Activated gamma-delta T cell treated with Interleukin-2 at 50 U/mL for 16 hours (primary cell): ENCODE measurements at places on chromosomes 12 and 14.
A peak's percentile ranks its signal among the peaks of the same experiment; 100 is the strongest.

DNA sequence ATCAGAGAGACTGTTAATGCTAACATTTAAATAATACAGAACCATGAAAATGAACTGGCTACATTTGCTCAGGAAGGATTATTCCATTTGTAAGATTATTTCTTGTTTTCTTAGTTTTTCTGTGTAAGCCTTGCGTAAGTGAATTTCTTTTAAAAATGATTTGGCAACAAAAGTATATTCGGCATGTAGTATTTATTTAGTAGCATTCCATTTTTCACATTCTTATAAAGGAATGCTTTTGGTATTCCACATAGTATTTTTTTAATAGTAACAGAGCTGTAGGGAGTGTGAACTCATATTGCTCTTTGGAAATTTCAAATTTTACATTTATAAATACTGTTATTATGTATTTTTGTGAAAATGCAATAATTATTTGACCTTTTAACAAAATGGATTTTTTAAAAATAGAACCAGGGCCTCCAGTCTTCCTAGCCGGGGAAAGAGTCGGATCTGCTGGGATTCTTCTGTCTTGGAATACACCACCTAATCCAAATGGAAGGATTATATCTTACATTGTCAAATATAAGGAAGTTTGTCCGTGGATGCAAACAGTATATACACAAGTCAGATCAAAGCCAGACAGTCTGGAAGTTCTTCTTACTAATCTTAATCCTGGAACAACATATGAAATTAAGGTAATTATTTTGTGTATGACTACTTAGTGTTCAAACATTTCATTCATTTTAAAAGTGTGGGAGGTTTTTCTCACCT lies 1.2 kb downstream of the PTPRQ start:
- DNase-seq, result no peak

DNA sequence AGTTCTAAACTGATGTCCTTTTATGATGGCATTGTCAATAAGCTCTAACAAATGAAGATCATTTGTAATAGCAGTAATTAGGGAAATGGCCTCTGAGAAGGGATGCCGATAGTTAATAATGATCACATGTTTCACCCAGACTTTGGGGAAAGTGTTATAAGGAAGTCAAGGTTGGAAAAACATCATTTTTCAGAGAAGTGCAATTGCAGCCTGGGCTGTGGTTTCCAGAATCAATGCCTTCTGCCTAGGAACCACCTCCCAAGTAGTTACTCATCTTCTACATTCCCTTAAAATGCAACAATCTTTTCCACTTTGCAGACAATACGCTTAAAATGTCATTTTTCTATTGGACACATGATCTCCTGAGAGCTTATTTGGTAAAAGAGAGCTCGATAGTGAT lies 879 bp downstream of the EDDM3A start:
- DNase-seq, result no peak

- DNase-seq, result no peak
These were observed 29.4 kb upstream of the PLD4 start for GRCh38 chr14:104895207-104895785.

GRCh38 chr12:95590775-95591174 lies 39.5 kb upstream of the USP44 start:
- DNase-seq, result no peak

GRCh38 chr14:97301931-97302559 lies 504.9 kb downstream of the VRK1 start:
- DNase-seq, result no peak

DNA sequence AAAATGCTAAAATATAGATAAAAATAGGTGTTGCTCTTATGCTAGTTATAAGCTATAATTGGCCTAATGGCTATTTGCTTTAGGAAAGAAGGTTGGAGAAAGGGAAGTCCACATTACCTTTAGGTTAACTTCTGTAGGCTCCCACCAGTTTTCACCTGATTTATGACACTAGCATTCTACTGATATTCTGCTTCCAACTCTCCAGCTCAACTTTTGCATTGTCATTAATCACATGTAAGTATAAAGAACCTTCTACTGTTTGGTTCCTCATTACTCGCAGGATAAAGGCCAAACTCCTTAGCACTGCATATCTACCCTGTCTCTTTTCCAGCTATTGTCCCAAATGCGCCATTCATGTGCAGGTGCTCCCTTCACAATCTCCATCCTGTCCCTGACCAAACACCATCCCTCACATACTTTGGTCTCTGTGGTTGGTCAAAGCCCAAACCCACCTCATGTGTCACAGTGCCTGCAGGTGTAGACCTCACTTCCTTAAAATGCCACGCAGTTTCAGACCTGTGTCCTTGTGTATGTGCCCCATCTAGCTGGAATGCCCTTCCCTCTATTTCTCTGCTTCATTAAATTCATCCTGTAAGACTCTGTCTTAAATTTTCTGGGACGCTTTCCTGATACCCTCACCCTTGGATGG lies 3.3 kb downstream of the DDHD1 start:
- DNase-seq, result no peak

GRCh38 chr14:74765721-74766120 lies 2.6 kb downstream of the YLPM1 start:
- no peak for DNase-seq

GRCh38 chr14:37988472-37988871 lies 219.2 kb upstream of the SSTR1 start:
- no peak for DNase-seq

GRCh38 chr12:85697003-85697402 lies 139.2 kb downstream of the RASSF9 start:
- no peak for DNase-seq

DNA sequence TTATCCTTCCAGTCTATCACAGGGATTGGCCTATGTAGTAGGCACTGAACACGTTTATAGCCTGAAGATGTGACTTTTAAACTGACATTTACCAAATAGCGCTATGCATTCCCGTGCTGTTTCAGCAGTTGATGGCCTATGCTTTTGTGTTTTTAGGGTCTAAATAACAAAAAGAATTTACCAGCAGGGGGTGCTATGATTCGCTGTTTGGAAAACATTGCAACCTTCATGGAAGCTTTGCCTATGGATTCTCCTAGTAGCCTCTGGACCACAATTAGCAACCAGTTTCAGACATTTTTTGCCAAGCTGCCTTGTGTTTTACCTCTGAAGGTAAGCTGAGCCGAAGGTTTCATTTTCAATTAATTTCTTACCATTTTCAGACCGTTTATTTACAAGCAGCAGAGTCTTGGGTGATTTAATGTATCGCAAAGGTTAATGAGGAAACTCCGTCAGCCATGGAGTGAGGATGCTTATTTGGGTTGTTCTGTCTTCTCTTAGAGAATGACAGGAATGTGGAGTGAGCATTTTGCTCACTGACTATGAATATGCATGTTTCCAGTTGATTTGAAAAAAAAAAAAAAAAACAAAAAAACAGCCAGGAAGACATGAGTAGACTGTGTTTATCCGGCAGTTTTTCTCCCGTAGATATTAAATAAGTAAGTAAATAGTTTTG lies 133.1 kb downstream of the PRIMA1 start:
- DNase-seq, result no peak

- no peak for DNase-seq
These were observed 274.2 kb upstream of the E2F7 start for GRCh38 chr12:77339610-77340009.

- no peak for DNase-seq
These were observed 70.8 kb downstream of the SRGAP1 start for GRCh38 chr12:63915105-63915800.

GRCh38 chr12:1591034-1591433 lies 3.3 kb downstream of the FBXL14 start:
- peak; percentile 38 for DNase-seq

DNA sequence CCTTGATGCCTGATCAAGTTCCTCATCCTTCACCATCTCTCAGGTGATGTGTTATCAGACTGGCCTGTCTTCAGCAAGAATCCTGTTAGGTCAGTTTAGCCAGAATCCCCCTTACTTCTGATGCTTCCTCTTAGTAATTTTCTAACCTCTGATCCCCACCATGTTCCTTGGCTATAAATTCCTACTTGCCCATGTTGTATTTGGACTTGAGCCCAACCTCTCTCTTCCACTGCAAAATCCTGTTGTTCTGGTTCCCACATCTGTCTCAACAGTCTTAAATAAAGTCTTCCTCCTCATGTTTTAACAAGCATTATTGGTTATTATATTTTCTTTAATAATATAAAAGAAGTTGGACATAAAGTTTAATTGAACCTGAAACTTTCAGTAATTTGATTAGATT lies 987.8 kb upstream of the USP15 start:
- no peak for DNase-seq

GRCh38 chr14:88143810-88144209 lies 138.9 kb downstream of the GPR65 start:
- DNase-seq, result no peak

GRCh38 chr14:56135001-56135400 lies 16.8 kb downstream of the PELI2 start:
- no peak for DNase-seq

- no peak for DNase-seq
These were observed 32.8 kb upstream of the CMKLR1 start for GRCh38 chr12:108371801-108372344.

GRCh38 chr14:97178781-97179180 lies 381.6 kb downstream of the VRK1 start:
- DNase-seq, result no peak

GRCh38 chr12:73678335-73678734 lies 859.3 kb upstream of the ATXN7L3B start:
- no peak for DNase-seq

DNA sequence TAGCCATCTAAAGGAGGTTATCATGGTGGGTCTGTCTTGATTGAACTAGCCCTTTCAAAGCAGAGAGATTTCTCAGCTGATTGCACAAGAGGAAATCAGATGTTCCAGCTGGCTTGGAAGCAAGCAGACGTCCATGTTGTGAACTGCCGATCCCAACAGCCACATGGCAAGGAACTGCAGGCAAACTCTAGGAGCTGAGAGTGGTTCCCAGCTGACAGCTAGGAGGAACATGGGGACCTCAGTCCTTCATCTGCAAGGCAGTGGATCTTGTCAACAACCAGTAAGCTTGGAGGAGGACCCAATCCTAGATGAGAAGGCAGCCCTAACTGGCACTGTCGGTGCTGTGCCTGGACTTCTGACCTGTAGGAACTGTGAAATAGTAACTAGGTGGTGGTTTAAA lies 7.7 kb downstream of the ACVR1B start:
- DNase-seq, result no peak

DNA sequence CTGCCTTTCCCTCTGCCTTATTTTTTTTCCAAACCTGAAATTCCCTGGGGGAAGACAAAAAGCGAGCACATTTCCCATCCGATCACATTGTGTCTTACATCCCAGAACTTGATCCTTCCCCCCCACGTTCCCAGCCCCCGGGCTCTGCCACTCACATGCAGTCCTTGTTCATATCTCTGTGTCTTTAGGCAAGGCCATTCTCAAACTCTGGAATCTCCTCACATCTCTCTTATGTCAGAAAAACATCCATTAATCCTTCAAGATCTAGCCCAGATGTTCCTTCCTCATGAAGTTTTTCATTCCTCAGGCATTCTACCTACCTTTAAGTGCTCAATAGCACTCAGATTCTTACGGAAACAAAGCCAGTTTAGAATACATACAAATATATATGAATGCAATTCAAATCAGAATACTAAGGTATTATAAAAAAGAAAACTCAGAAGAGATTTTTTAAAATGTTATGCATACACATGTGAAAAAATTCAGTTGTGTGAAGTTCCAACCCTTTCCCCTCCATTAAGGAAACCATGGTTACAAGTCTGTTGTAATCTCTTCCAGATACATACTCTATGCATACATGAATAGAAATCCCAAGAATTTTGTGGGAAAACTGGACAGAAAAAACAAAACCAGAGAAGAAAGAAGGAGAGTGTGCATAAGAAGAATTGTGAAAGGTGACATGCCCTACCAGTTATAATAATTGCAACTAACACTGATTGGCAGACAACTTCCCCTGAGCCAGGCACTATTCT lies 120.3 kb downstream of the SLC38A1 start:
- DNase-seq, result no peak
